ENCODE measurements at places on chromosomes 11 and 22. TPM values are rescaled to one million over a fixed set of nuclear protein-coding genes. Genes with fewer than 3 reads are reported as not detected.

- DNase-seq = no peak
These were observed 7.3 kb downstream of the RELT start for GRCh38 chr11:73383249-73384124.

DNA sequence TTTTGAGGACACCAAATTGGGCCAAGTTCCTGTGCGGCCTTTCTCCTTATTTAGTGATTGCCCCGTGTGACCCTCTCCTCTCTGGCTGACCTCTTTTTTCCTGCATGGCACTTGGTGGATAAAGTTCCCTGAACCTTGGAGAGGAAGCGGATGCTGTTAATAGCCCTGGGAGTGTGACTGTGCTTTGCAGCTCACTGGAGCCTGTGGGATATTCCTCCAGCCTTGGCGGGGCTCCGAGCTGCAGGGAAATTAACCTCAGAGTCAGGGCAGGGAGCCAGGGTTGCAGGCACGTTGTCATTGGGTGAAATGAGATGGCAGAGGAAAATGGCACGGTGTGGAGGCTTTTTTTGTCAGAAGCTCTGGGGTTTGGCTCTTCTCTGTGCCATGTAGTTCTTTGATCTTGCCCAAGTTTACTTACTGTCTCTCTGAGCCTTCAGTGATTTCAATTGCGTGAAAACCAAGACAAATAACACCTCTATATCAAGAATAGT, 965 bp downstream of the OR9Q1 start:
- DNase-seq = peak; percentile 60

- peak; percentile 92 for DNase-seq
These were observed 96.1 kb downstream of the FDX1 start for GRCh38 chr11:110525883-110526282.

DNA sequence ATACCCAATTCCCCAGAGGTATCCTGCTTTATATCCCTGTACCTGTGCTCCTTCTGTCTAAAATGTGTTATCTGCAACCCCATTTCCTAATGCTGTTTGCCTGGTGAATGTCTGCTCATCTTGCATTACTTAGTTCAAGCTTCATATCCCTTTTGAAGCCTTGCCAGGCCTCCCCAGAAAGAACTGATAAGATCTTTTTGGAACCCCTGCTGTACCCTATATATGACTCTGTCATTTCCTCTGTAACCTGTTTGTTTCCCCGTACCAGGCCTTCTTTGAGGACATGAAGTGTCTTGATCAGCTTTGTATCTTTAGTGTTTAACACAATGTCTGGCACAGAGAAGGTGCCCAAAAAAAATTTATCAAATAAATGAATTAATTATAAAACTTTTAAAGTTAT, 77.6 kb downstream of the LIF start:
- DNase-seq = no peak

DNA sequence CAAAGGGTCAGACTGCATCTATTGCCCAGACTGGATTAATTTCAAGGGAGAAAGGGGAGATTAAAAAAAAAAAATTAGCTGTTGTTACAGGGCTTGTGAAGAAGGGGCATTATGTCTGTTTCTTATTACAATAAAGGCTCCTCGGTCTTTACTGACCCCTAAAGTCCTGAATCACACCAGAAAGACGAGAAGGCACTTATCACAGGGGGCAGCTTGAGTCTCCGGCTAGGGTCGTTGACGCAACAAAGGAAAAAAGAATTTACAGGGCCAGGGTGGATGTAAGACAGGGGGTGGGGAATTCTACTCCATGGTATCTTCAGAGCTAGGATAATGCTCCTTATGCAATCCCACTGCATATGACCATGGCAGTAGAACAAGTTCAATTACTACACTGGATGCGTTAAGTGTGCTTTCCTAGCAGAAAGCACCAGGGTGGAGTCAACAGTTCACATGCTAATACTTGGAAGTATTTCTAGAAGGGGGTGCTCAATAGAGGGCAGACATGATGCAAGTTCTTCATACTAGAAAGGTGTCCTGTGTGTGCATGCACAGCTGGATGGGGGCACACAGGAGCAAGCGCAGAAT, 16.5 kb downstream of the DDX17 start:
- no peak for DNase-seq

DNA sequence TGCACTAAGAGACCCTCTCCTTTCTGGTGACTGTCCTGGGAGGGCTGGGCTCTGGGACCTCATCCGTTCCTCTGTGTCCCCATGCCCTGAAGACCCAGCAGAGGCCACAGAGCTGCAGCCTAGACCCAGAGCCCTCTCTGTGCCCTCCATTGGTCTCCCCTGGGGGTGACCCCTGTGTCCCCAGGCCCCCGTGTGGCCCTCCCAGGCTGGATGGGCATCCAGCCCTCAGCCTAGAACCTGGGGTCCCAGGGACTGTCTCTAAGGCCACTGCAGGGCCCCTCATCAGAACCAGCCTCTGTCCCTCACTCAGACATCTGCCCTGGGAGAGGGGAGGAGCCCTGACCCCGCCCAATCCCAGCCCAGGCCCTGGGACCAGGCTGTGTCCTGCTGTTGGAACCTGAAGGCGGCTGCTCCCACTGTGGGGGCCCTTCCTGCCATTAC, 5.7 kb downstream of the IGLL1 start:
- DNase-seq = no peak

DNA sequence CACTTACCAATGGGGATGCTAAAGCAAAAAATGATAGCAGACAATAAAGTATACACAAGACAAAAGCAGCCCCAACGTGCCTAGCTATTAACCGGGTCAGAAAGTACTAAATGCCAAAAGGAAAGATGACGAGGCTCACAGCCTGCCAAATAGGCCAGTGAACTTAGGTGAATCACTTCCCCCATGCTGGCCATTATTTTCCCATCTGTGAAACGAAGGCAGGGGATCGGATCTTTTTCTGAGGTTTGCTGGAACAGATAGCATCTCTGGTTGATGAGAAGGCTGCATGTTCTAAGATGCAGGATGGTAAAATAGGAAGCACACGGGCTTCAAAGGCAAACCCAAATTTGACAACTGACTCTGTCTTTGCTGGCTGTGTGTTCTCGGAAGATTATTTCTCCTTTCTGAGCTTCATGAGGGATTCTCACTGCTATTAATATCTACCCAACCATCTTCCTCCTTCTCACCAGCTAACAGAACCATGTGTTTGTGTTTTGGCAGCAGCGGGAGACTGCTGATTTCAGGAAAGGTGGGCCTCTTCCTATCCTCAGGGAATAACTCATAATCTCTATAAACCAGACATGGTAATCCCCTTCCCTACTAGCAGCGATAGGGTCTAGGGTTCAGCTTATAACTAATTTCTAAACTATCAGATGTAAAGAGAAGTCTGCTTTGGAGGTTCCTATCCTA, 390.7 kb downstream of the LARGE1 start:
- DNase-seq = peak; percentile 33

- DNase-seq = no peak
These were observed 1.5 kb downstream of the SLC2A11 start for GRCh38 chr22:23859201-23859600.

- no peak for DNase-seq
These were observed 104.6 kb downstream of the ATXN10 start for GRCh38 chr22:45776313-45776585.

DNA sequence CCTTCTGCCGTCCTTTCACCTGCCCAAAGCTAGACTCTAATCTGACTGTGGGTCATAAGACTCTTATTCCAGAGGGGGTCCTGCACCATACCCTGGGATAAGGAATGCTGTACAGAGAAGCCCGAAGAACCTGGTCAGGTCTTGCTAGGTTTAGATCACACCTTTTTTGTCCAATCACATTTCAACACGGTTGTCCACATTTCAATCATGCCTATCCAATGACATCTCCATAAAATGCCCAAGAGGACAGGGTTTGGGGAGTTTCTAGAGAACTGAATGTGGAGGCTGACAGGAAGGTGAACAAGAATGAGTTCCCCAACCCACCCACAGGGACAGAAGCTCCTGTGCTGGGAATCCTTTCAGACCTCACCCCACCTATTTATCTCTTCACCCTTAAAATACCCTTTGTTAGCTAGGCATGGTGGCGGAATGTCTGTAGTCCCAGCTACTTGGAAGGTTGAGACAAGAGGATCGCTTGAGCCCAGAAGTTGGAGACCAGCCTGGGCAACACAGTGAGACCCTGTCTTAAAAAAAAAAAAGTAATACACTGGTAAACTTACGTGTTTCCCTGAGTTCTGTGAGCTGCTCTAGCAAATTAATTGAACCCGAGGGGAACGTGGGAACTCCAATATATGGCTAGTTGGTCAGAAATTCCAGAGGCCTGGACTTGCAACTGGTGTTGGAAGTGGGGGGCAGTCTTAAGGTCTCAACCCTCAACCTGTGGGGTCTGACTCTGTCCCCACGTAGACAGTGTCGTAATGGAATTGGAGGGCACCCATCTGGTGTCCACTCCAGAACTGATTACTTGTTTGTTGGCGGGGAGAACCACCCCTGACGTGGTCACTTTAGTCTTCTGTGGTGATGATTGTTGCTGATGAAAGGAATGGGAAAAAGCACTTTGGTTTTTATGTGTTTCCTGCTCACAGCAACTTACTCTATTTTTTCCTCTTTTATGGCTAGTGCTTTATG, 17.8 kb downstream of the TCIRG1 start:
- no peak for DNase-seq

PRPF19 gene
- total RNA-seq = 29.7 TPM

PEX26 gene
- total RNA-seq = 12.2 TPM

SBF1 gene
- total RNA-seq = 22.8 TPM

KCNQ1OT1 gene
- 1.9 TPM for total RNA-seq

IGF2 gene
- total RNA-seq = 2.3 TPM
